ENCODE measurements at places on chromosomes 5 and 9.

- no peak for DNase-seq
Measured at GRCh38 chr5:78961743-78962142, 23.4 kb downstream of the ARSB start.

GRCh38 chr5:75050415-75050814 is 1.9 kb downstream of the GCNT4 start:
- no peak for DNase-seq

DNA sequence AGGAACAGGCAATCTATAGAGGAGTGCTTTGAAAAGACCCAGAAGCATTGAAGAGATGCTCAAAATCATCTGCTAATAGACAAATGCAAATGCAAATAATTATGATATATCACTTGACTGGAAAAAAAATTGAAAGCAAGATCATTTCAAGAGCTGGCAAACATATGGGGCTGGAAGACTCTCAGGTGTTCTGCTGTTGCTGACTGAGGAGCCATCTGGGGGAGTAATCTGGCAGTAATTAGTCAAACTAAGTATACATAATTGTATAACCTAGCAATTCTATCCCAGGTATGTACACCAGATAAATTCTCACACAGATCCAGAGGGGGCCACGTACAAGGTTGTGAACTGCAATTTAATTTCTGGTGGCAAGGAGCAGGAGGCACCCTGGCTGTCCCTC is 4.6 kb upstream of the HMHB1 start:
- no peak for DNase-seq

GRCh38 chr9:28212979-28213378 is 639.7 kb upstream of the C9orf72 start:
- peak; percentile 29 for DNase-seq

DNA sequence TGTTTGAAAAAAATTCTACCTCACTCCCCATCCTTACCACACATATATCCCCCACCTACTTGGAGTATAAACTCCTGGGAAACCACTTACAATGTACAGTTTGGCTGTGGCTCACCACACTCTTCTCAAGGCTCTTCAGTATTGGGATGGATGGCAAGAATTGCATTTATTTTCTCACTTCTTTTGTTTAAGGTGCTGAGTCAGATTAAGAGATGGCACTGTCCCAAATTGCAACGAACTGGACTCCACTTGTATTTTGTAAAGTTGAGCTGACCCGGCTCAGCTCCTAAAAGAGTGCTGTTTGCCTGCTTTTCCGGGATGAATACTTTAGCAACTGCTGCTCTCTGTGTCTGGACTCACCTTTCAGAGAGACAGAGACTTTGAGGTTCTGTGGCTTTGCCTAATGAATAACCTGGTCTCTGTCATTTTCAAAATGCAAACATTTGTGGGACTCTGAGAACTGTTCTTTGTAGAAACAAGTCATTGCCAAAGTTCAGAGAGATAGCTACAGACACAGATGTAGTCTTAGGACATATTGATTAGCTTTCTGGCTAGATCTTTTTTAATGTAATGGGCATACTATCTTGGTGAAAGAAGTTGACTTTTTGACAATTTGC is 42.2 kb downstream of the PPP2R2B start:
- no peak for DNase-seq

GRCh38 chr5:129078247-129078646 is 16.3 kb upstream of the ISOC1 start:
- no peak for DNase-seq

DNA sequence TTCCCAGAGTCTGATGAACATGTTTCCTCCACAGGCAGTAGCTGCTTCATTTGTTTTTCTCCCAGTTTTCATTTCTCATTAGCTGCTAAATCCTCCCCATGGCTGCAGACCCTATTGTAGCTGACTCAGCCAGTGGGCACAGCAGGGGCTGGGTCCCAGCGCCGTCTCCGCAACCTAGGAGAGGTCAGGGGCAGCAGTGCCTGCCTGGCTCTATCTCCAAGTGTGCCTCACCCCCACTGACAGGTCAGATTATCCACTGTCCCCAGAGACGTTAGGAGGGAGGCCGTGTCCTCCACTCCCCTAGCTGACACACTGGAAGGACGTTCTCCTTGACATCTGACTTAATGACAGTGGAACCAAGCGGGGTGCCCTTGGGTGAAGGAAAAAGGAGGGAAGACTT is 31.1 kb downstream of the KCNIP1 start:
- DNase-seq, result no peak

GRCh38 chr9:2966565-2967300 is 122.8 kb upstream of the PUM3 start:
- DNase-seq, result peak; percentile 34

DNA sequence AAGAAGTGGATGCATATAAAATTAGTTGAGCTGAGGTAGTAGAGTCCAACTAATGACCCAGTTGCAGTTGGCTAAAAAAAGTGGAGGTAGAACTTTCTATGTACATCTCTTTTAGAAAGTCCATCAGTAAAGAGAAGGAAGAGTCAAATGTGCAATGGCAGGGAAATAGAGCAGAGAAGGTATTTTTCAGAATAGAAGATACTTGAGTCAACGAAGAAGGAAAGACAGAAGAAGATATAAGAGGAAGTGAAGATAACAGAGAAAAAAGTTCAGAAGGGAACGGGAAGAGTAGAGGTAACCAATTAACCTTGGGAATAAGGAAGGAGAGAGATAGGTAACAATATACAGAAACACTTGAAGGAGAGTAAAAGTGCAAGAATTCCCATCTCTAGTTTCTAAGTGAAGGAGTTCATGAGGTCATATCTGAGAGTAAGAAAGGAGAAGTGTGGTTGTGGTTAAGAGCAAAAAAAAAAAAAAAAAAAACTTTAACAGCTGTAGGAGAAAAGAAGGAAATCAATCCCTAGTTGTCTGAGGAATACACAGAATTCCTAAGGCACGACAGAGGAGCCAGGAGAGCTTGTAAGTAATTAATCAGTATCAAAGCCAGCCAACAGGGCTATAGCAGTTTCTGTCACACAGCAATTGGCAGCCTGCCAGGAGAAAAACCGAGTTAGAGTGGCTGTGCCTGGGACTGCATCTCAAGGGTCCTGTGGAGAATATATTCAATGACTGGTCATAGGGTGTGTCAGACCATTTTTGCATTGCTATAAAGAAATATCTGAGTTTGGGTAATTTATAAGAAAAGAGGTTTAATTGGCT is 61.0 kb downstream of the ARL15 start:
- no peak for DNase-seq

- no peak for DNase-seq
Measured at GRCh38 chr9:18611971-18612370, 138.0 kb downstream of the ADAMTSL1 start.

DNA sequence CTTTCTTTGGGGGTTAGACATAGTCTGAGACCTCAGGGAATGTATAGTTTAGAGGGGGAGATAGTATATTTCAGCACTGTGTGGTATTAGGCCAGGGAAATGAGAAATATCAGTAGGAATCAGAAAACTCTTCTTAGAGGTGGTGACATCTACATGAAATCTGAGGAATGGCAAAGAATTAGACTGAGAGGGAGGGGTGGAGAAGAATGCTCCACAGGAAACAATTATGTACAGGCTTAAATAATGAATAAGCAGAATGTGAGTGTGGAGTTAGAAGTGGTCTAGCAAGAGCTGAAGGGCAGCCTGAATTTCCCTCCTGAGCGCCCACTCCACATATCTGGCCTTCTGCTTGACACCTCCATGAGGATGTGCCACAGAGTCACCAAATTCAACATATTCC is 3.6 kb upstream of the MACIR start:
- DNase-seq, result no peak

GRCh38 chr9:108205276-108205675 is 650.5 kb downstream of the ACTL7B start:
- DNase-seq, result no peak
